ENCODE measurements at places on chromosomes 2 and 18.

DNA sequence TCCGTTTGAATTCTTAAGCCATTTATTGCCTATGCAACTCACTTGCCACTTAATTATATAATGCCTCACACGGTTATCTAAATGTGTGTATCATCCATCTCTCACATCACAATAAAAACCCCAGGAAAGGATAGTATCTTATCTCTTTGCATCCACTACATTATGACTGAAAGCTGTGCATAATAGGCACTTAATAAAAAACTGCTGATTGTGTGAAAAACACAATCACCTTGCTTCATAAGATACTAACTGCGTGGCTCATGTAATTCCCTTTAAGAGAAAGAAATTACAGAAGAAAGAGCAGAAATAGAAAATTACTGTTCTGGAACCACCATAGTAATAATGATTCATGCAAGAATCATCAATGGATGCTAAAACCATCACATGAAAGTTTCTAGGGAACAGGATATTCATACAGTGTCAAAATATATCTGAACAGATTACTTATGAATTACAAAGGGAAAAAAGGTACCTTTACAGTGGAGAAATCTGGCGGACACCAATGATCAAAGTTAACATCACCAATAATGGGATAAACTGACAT is 29.3 kb downstream of the CUL3 start:
- no peak for DNase-seq

DNA sequence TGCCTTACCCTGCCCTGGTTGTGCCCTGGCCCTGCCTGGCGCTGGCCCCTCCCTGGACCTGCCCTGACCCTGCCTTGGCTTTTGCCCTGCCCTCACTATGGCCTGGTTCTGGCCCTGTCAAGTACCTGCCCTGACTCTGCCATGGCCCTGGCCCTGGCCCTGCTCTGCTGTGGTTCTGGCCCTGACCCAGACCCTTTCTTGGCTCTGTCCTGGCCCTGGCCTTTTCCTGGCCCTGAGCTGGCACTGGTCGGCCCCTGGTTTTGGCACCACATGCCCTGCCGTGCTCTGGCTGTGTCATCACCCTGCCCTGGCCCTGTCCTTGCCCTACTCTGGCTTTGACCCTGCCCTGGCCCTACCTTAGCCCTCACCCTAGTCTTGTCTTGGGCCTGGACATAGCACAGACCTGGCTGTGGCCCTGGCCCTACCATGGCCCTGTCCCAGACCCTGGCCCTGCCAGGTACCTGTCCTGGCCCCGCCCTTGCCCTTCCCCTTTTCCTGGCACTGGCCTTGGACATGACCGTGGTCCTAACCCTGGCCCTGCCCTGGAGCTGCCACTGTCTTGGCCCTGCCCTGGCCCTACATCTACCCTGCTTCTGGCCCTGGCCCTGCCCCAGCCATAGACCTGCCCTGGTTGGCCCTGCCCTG is 4.8 kb upstream of the ANKRD62 start:
- DNase-seq, result no peak

DNA sequence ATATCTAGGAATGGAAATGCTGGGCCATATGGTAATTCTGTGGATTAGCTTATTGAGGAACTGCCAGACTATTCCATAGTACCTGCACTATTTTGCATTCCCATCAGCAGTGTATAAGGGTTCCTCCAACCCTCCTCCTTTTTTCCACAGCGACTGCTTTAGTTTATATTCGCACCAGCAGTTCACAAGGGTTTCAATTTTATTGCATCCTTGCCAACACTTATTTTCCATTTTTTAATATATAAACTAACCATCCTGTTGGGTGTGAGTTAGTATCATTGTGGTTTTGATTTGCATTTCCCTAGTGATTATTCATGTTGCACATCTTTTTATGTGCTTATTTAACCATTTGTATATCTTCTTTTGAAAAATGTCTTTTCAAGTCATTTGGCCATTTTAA is 67.0 kb downstream of the NAT8 start:
- no peak for DNase-seq

DNA sequence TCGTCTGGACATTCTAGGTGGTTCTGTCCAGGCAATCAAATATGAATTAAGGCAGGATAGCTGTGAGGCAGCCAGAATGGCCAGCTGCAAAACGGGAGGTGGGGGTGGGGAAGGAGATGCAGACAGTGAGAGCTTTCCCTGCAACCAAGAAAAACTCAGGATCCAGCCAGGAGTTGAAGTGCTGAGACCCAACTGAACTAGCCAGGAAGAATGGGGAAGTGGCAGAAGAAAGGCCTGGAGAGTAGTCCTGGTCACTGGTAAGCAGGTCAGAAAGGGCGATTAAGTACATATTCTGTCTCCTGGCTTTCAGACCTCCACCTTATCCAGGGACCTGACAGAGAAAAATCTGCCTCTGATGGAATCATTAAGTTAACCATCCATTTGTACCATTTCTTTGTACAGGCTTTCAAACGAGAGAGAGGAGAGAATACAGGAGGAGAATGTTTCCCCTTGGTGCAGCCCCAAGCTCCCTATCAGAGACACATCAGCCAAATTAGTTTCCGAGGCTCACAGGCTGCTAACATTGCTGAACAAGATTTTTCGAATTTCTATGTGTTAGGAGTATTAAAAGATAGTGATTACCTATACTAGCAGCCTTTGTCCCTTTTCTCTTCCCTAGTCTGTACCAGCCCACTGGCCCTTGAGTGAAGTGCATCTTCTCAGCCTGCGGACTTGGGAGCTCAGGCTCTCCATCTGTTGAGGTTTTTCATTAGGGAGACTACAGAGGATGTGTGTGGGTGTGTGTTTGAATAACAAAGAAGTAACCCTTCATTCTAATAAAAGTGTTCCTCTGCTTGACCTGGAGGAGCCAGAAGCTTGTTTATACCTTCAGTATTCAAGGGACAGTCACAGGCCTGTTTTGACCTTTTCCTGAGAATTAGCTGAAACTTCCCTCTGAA is 12.5 kb upstream of the HOXD1 start:
- no peak for DNase-seq

GRCh38 chr2:237310515-237311114 is 103.3 kb downstream of the COL6A3 start:
- no peak for DNase-seq

DNA sequence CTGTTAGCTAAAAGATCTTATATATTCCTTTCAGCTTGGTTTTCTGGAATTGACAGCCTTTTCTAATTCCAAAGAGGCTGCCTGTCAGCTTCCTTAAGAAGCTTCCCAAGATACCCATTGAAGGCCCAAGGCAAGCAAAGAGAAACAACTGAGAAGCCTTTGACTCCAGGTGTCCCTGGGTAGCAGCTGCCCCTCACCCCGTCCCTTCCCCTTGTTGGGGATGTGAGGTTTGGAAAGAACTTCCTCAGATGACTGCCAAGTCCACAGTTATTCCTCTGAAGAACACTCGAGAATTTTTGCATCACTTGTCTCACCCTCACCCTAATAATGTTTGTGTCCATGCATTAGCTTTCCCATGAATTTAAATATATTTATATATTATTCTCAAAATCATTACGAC is 13.3 kb downstream of the MAPRE3 start:
- DNase-seq, result no peak

DNA sequence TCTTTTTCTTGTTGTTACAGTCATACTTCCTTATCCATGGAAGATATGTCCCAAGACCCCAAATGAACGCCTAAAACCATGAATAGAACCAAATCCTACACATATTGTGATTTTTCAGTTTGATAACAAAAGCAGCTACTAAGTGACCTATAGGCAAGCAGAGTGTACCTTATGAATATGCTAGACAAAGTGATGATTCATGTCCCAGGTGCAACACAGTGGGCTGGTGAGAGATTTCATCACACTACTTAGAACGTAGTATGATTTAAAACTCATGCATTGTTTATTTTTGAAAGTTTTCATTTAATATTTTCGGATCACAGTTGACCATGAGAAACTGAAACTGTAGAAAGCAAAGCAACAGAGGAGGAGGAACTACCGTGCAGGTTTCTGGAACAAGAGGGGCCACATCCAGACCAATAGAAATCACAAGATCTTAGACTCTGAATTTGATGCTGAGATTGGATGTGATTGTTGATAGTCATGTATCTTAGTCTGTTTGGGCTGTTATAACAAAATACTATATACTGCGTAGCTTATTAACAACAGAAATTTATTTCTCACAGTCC is 470.8 kb upstream of the VRK2 start:
- no peak for DNase-seq

DNA sequence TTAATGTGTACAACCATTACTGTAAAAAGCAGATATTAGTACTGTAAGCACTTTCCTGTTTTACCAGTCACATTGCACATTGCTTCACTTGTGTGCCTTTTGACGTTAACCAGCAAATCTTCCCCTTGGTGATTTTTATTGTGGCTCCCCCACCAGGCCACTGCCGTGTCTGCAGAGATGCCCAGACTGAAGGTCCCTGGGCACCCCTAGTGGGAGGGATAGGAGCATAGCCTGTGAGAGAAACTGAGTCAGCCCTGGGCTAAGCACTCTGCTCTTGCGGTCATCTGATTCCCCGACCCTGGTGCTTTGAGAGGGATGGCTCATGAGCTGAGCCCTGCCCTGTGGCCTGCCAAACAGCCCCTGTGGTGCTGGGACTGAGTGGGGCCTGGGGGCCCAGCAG is 73.4 kb downstream of the INPP4A start:
- no peak for DNase-seq

DNA sequence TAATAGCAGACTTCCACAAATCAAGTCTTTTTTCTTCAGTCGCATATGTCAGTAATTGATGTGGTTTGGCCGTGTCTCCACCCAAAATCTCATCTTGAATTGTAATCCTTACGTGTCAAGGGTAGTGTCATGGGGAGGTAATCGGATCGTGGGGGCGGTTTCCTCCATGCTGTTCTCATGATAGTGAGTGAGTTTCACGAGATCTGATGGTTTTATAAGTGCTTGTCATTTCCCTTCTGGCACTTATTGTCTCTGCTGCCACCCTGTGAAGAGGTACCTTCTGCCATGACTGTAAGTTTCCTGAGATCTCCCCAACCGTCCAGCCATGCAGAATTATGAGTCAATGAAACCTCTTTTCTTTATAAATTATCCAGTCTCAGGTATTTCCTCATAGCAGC is 478.8 kb downstream of the PTPRM start:
- DNase-seq, result no peak

DNA sequence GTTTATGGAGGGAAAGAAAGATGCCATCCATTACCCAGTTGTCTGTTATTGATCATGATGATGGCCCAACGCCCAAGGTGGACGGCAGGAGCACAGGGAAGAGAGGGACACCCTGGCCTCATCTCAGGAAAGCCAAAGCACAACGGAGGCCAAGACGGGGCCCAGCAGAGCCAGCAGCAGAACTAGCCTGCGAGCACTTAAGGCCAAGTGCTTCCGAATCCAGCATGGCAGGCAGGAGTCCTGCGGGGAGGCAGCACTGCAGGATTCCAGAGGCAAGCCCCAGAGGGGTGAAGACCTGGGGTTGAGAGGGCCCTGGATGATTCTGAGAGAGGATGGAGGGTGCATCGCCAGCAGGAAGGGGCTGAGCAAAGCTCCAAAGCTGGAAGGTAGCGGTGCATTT is 28.3 kb upstream of the KLHL29 start:
- DNase-seq, result no peak

DNA sequence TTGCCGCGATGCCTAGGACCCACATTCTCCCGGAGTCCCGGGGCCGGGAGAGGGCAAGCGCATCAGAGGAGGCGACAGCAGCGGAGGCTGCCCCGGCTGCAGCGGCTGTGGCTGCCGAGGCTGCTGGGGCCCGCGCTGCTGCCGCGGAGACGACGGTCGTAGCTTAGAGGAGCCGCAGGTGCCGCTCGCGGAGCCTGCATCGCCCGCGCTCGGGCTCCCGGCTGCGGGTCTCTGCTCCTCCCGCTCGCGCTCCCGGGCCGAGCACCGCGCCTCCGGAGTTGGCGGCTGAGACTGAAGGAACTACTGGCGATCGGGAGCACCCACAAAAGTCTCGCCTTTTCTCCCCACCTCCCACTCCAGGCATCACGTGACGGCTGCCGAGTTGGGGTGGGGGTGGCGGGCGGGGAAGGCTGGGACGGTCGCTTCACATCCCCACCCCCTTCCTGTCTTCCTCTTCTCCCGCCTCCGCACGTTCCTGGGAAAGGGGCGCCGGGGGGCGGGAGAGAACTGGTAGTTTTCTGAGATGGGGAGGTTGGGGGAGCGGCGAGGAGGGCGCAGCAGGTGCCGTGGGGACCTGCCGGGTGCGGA is at the start of gene LYPD1:
Gene LYPD1, minus strand, starts transcription at position 298 of the 588 bp plus-strand sequence. Its CDS starts 273 bp downstream, at position 25.
- DNase-seq, result no peak

- no peak for DNase-seq
Measured at GRCh38 chr2:31060397-31060796, 77.8 kb downstream of the GALNT14 start.

DNA sequence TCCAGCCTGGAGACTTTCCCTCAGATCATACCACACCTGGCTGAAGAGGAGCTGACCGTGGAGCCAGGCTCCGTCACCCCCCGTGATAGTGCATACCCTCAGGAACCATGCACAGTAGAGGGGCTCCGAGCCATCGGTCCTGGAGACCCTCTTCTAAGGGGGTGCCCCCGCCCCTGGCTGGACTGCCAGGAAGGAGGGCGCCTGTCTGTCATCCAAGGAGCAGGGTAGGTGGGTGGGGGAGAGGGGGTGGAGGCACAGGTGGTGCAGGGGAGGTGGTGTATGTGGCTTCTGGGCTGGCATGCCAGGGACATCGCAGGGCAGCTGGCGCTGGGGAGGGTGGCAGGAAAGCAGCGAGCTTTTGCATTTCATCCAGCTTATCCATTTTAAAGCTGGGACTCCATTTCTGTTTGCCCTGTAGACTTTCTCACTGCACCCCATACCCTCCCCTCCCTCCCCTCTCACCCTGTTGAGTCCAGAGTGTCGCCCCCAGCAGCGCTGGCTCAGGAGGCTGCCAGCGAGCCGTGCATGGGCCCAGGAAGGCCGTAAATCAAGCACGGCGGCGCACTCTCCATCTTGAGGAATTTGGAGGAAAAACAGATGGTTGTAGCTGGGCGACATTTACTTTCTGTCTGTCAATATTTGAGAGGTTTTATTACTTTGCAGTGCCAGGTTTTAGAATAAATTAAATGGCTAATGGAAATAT is 56.2 kb upstream of the HS6ST1 start:
- no peak for DNase-seq

GRCh38 chr2:64359171-64359891 is 94.6 kb upstream of the LGALSL start:
- DNase-seq, result no peak

DNA sequence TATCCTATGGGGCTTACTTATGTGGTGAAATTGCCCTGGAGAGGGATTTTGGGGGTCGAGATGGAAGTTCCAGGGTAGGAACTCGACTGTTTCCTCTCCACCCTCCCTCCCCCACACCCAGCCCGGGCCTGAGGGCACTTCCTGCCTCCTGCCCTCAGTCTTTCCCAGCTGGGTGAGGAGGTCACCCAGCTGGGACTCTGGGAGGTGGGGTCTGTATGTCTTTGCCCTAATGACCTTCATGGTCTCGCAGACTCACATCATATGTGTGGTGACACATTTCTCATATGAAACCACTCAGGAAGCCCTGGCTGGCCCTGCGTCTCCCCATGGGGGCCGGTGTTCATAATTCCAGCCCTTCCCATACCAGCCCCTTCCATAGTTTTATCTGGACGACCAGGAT is 12.4 kb downstream of the ATOH8 start:
- DNase-seq, result no peak

Measured in fibroblast of gingiva (primary cell).